Vagina (tissue), 2 donors: ENCODE measurements at places on chromosomes 6 and 20.

- DNase-seq = no peak
Measured at GRCh38 chr6:113351173-113351834, 505.8 kb upstream of the MARCKS start.

DNA sequence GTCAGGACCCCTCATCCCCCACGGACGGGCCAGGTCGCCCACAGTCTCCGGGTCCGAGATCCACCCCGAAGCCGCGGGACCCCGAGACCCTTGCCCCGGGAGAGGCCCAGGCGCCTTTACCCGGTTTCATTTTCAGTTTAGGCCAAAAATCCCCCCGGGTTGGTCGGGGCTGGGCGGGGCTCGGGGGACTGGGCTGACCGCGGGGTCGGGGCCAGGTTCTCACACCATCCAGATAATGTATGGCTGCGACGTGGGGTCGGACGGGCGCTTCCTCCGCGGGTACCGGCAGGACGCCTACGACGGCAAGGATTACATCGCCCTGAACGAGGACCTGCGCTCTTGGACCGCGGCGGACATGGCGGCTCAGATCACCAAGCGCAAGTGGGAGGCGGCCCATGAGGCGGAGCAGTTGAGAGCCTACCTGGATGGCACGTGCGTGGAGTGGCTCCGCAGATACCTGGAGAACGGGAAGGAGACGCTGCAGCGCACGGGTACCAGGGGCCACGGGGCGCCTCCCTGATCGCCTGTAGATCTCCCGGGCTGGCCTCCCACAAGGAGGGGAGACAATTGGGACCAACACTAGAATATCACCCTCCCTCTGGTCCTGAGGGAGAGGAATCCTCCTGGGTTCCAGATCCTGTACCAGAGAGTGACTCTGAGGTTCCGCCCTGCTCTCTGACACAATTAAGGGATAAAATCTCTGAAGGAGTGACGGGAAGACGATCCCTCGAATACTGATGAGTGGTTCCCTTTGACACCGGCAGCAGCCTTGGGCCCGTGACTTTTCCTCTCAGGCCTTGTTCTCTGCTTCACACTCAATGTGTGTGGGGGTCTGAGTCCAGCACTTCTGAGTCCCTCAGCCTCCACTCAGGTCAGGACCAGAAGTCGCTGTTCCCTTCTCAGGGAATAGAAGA is 978 bp downstream of the HLA-A start:
- no peak for DNase-seq

DNA sequence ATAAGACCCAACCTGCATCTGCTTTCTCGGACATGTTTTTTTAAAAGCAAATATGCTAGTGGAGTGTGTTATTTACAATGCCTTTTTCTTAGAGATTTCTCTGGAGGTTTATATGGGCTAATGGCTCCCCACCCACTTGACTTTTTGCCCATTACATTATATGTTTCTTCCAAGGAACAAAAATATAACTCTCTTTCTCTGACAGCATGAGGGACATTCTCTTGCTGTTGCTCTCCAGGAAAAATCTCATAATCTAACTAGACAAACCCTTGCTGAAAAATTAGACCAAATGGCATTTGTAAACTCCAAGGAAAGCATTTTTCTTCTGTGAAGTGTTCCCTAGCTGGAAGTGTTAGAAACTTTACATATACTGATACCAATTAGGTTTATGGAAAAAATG is 213.7 kb downstream of the PRL start:
- no peak for DNase-seq

DNA sequence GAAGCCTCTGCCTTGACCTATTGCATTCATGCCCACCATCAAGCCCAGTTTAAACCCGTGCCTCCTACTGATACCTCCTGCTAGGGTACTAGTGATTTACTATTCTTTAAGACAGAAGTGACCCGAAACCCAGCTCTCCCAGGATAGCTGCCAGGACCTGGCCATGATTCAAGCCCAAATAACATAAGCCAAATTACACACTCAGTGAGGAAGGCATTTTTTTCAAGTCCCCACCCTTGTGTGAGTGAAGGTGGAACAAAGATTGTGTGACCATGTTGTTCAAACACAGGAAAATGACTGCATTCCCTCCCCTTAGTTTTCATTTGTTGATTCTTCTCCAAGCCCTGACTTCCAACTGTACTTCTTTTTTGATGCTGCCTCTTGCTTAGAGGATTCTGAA is 3.7 kb upstream of the KAT14 start:
- no peak for DNase-seq

DNA sequence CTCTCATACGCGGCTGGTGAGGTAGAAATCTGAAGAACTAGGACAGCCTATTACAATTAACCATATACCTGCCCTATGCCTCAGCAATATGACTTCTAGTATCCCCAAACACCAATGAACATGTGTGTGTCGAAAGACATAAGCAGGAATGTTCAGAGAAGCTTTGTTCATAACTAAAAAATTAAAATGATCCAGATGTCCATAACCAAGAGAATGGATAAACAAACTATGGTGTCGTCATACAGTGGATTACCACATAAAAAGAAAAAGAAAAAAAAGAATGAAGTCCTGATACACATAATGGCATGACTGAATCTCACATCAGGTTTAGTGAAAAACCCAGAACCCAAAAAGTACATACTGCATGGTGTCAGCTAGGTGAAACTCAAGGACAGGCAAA is 73.9 kb downstream of the MDN1 start:
- no peak for DNase-seq

DNA sequence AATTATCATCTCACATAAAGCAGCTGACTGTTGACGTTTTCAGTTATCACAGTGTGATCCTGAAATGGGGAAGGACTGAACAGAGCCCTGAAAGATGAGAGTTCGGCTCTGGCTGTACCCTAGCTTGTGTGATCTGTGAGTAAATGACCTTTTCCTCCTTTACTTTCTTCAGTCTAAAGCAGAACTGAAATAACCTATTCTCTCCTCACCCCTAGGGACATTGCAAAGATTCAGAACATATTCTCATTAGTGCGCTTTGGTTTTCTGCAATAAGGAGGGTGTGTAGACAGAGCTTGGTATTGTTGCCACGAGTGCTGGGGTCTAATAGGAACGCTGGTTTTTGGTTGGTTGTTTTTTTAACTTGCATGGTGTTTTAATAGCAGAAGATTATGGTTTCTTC is 16.7 kb downstream of the FARS2 start:
- DNase-seq = no peak

- no peak for DNase-seq
Measured at GRCh38 chr6:36753671-36754405, 56.2 kb downstream of the RAB44 start.

- DNase-seq = no peak
Measured at GRCh38 chr6:103042336-103042735, 1648.8 kb downstream of the GRIK2 start.

- DNase-seq = no peak
Measured at GRCh38 chr6:108800427-108800864, 47.8 kb upstream of the ARMC2 start.

DNA sequence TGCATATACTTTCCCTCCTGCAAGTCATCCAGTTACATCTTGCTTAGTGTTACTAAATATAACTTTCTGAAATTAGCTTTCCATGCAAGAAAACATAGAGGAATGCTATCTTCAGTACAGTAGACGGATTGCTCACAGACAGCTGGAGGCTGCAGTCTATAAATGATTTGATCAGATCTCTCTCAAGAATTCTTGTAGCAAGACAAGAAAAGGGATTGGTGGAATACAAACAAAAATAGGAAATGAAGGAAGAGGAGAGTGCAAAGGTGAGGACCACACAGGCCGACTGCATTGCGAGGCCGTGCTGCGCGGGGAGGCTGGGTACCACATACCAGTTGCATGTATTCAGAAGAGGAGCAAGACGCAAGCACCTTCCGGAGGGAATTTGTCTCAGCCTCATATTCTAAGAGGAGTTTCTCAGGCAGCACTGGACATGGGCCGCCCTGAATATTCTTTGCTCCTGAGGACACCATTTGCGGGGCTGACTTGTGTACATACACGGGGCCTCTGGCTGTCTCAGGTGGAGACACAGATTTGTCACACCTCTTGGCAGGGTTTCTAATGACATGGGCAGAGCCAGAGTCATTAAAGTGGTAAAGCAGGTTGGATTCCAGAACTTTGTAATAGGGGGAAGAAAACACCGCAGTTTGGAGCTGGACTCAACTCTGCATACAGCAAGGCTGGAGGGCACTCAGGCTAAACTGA is 22.7 kb upstream of the KIF25 start:
- no peak for DNase-seq

DNA sequence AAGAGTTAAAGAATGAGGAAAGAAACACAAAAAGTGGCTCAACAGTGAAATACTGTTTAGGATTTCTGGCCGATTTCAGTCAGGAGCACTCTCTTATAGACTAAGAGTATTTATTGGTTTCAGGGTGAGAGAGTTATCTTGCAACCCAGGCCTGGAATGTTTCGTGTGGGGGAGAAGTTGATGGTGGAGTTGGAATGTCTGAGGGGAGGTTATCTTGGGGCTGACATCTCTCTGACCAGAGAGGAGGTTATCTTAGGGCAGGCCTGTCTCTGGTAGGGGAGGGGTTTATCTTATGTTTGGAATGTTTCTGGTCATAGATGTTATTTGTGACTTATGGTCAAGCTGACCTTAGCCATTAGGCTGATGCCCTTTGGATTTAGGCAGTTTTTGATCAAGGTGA is 80.3 kb downstream of the HTR1B start:
- DNase-seq = no peak

DNA sequence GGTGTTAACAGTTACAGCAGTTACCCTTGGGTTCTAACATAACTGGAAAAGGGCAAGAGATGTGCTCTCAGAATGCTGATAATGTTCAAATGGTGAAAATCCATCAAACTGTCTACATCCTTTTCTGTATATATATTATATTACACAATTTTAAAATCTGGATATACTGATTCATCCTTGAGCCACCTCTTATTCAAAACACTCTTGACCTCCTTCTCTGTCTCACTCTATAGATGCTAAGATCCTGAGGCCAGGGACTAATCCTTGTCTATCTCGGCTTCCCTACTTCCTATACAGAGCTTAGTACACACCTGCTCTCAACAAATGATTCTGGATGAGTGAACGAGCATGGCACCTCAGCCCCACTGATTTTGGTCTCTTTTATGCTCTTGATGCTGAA is 47.3 kb downstream of the HIVEP2 start:
- no peak for DNase-seq
